Fibroblast of upper back skin (primary cell): ENCODE measurements at places on chromosomes 13 and 19.

DNA sequence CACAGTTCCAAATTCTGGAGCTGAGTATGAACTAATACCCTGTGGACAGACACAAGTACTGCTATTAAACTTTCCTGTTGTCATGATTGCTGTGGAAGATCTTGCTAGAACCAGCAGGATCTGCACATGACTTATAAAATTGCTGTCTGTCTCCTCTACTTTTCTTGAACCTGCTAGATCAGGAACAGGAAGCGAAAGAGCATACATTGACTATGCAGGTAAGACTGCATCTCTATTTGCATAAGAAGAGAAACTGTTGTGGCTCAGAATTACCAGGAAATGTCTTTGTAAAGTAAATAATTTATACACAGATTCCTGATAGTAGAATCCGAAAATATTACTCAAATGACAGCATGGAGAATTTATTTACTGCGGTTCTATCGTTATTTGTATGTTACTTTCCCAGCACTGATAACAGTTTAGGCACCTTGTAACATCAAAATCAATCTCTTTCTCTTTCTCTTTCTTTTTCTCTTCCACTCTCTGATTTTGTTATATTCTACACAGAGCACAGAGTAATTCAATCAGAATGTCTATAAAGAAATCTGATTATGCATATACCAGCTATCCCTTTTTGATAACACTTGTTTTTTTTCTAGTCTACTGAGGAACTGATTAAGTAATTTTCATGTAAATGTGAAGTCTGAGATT is 226.5 kb downstream of the MYO16 start:
- no peak for DNase-seq

- DNase-seq, result no peak
Observed at GRCh38 chr19:35736913-35737886, 5.1 kb downstream of the IGFLR1 start.

- DNase-seq, result no peak
Observed at GRCh38 chr13:79194727-79195126, 211.3 kb downstream of the RBM26 start.

GRCh38 chr13:23987331-23987894 is 90.1 kb upstream of the C1QTNF9B start:
- peak; percentile 40 for DNase-seq

DNA sequence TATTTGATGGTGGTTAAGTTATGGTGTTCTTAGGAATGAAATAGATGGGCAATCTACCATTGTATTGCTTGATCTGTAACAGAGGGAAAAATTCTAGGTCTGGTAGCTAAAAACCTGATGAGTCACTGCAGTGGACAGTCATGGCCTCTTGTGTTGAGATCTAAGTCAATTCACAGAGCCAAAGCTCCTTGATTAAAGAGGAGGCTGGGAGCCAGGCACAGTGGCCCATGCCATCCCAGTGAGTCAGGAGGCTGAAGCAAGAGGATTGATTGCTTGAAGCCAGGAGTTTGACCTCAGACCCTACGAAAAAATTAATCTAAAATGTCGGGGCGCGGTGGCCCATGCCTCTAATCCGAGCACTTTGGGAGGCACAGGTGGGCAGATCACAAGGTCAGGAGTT is 67.1 kb upstream of the KPNA3 start:
- DNase-seq, result peak; percentile 89

DNA sequence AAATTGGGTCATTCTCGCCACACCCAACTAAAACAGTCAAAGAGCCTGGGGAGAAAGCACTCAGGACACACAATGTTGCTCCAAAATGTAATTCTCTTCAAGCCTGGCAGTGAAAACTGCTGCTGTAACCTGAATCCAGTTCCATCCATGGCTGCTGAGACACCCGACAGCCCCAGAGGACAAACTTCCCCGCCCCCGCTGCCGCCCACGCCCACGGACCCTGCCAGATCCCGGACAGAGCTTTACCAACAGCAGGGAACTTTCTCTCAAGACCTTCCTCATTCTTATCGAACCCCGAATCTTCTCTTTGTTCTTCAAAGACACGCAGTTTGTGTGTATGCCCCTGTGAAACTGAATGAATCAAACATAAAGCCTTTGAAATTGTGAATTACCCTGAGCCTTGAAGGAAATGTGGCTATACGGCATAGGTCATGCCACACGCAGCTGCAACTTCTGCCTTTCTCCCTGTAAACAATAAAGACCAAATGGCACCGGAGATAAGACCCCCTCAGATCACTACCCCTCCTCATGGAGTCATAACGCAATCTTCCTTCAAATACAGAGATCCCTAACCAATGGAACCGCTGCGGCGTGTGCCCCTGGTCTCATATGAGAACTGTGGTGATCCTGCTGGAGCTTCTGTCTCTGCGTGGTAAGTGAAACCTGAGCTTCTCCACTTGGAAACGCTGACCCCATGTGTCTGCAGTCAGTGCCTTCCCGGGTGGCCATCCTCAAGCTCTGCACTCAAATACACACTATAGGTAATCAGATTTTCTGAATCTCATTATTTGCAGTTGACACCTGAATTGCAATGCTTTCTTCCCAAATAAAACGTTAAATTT is 4.8 kb upstream of the LAMP1 start:
- no peak for DNase-seq

DNA sequence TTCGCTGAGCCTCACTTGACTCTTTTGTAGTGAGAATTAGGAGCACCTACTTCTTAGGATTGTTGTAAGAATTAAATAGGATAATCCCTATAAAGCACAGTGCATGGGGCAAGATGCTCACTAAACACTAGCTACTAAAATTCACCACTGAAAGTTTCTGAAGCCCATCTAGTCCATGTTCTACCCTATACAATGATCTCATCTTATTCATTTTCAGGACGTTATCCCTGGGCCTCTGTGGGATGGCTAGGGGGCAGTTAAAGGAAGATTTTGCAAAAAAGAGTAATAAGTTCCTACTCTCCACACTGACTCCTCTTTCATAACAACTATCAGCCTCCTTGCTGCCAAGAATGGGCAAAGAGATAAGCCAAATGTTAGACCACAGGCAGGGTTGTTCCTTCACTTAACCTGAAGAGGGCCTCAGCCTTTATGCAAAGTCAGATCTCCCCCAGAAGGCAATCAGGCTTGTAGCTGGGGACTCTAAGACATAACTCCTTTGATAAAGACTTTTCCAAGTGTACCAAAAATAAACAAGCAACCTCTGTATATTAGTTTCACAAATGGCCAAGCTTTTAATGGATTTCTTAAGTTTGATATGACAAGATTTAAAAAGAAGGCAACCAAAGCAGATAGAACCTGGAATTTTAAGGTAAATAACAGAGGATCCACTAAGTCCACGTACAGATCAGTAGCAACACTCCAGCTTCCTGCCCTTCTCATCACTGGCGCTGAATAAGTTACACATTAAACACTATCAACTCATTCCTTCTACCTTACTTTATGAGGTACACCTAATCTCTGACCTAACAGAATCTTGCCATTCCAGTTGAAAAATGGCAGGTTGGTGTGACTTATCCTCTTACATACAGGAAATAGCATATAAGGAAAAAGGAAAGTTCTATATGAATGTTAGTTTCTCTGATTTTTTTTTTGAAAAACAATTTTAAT is 44.4 kb downstream of the ELF1 start:
- peak; percentile 23 for DNase-seq

GRCh38 chr13:100235311-100235901 is 146.5 kb downstream of the PCCA start:
- peak; percentile 65 for DNase-seq

- no peak for DNase-seq
Observed at GRCh38 chr13:36954542-36954941, 34.5 kb upstream of the SMAD9 start.

DNA sequence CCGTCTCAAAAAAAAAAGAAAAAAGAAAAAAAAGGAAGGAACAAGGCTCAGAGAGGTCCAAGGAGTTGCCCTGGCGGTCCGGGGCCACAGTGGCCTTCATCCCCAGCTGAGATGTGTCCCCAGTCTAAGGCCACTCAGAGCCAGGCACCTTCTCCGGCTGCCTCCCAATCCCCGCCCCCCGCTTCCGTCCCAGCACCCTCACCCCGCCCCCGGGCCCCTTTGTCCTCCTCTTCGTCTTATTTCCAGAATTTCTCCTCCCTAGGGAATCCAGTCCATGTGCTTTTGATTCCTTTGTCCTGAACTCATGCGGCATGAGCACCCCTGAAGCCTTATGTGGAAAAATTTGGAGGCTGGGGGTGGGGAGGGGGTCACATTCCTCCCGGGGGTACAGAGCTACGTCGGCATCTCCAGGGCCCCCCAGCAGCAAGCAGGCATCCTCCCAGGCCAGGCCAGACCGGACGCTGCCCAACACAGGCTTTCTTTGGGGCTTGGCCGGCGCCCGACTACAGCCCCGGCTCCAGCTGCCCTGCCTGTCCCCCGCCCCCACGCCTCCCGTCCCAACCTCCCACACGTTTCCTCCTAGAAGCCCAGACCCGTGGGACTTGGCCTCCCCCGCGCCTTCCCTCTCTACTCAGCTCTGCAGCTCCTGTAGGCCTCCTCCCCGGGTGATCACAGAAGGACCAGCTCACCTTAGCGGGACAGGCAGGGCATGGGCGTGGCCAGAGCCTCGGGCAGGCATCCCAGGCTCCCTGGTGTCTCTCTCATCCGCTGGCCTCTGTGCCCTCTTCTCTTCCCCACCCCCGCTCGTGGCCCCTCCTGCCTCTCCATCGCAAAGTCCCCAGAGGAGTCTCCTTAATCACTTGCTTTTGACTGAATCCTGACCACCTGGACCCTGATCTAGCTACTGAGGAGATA is 17.8 kb upstream of the ADGRE5 start:
- peak; percentile 84 for DNase-seq

GRCh38 chr13:40245567-40245966 is 420.9 kb downstream of the FOXO1 start:
- no peak for DNase-seq
